Left lung (tissue), 14 donors: ENCODE measurements at places on chromosomes 5 and 9.

GRCh38 chr5:24208686-24209106, 436.1 kb downstream of the CDH10 start:
- no peak for DNase-seq

DNA sequence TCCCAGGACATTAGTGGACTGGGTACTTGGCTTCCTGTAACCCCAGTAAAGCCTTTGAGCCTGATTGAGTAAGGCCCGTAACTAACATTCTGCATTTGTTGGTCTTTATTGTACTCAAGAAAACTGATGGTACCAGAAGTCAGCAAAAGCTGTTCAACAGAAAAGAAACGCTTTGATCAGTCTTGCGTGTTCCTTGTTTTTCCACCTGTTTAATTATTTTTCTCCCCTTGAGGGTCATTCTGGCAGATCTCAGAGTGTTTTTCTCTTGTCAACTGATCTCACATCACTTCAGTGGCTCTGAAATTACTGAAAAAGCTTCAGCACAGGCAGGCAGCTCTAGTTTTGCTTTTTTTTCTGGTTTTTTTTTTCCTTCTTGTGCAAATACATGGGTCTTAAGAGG, 6.1 kb upstream of the TMEM268 start:
- DNase-seq: no peak

DNA sequence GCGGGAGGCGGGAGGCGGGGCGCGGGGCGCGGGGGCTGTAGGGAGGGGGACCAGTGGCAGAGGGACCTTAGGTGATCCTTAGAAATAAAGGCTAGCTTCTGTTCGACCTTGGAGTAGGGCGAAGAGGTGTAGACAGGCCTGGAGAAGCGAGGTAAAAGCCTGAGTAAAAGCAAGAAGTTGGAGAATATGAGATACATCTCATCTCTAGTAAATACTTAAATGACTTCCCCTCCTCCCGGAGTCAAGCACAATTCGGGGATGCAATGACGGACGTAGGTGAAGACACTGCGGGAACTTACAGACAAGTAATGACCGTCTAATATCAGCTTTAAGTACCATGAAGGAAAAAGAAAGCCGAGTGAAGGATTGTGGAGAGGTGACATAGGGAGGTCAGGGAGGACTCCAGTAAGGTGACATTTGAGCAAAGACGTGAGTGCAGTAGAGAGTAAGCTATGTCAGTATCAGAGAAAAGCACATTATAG, 466 bp downstream of the SMC2 start:
- DNase-seq: no peak

- DNase-seq: no peak
These were observed 32.7 kb upstream of the SLC9A3 start for GRCh38 chr5:556909-557441.

- no peak for DNase-seq
These were observed 73.0 kb downstream of the OSTF1 start for GRCh38 chr9:75161116-75161857.

- no peak for DNase-seq
These were observed 181.6 kb upstream of the NUDT12 start for GRCh38 chr5:103744159-103744558.

- DNase-seq: no peak
These were observed 11.1 kb downstream of the PRELID2 start for GRCh38 chr5:145824040-145824439.

DNA sequence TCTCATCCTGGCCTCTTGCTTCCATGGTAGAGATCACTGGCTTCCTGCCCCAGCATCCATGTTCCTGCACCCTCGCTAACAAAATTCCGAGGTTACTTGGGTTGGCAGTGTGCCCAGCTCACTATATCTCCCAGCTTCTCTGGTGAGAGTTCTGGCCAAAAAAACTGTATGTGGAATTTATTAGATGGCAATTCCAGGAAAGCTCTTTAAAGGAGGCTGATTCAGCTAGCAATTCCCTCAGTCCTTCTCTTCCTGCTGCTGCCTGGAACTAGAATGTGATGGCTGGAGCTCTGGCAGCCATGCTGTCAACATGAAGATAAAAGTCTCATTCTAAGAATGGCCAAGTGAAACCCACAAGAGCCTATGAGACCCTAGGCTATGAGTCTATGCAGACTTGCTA, 88.8 kb downstream of the SECISBP2 start:
- DNase-seq: no peak

- DNase-seq: no peak
These were observed 10.5 kb downstream of the PIK3R1 start for GRCh38 chr5:68225911-68226545.

- no peak for DNase-seq
These were observed 50.2 kb upstream of the SAP30L start for GRCh38 chr5:154395407-154396106.

DNA sequence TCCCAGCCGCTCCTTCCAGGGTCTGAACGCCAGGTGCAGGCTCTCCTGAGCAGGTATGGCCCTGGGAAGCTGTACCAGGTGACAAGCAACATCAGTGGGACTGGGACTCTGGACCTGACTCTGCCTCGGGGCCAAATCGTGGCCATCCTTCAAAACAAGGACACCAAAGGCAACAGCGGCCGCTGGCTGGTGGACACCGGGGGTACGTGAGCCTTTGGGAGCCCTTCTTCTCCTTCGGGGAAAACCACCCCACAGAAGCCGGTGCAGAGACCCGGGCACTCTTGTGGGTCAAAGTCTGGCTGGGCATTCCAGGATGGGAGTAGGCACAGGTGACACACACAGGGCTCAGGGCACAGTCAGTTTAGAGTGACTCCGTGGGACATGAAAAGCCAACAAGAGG, 45.8 kb downstream of the ARHGEF37 start:
- DNase-seq: no peak
